ENCODE measurements at places on chromosomes 7 and 10.
A peak's percentile ranks its signal among the peaks of the same experiment; 100 is the strongest.

DNA sequence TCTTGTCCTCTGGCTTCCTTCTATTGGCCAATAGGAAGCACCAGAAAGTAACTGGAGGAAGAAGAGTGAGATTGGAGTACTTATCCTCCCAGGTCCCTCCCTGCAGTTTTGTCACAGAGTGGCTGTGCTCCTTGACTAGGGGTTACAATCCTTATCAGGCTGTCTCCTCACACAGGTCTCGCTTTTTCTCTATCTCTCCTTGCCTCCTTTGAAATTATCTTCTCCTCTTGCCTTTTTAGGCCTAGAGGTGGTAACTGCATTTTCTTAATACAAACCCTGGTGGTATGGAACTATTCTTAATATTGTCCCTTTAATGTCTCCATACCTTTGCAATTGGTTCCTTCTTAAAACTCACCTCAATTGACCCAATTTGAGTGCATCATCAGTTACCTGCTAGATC lies 2.7 kb downstream of the PRSS37 start:
- DNase-seq = no peak

DNA sequence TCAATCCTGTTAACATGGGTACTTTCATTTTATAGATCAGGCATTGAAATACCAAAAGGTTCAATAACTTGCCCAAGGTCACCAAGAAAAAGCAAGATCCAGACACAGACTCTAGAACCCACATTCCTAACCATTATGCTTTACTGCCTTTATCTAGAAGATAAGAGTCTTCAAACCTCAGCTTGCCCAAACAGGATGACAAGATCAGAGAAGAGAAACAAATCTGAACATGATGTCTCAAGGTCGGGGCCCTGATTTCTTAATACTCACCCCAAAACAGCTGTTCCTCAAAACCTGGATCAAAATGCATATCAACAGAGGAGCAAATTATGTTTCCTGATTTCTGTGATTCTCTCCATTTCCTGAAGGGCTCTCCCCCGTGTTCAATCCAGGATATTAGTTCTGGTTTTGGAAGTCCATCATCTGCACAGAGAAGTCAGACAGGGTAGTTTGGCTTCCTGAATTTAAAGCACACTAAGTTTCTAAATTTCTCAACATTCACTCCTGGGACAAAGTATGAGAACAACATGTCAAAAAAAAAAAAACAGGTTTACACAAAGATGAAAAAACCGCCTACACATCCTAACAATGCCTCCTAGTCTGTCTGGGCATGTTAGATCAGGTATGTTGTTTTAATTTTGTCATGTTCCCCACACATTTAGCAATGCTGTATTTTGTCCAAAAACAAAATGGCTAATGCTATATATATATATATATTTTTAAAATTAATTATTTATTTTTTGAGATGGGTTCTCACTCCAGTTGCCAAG lies 16.2 kb downstream of the ZNF786 start:
- DNase-seq = no peak

DNA sequence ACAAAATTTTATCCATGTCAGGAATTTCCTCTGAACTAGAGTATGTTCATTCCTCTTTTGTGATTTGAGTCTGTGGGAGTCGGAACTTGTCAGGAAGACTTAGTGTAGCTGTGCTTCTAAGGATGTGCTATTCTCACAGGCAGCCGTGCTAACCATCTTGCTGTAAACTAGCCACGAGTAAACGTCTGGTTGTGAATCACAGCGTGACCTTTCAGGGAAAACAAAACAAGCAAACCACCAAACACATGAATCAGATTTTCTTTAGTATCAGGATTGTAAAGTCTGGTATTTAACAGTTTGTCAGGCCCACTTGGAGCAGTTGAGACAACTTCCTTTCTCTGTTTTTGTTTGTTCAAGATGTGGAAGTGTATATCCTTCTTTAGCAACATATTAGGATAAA lies 32.0 kb downstream of the AUTS2 start:
- no peak for DNase-seq

DNA sequence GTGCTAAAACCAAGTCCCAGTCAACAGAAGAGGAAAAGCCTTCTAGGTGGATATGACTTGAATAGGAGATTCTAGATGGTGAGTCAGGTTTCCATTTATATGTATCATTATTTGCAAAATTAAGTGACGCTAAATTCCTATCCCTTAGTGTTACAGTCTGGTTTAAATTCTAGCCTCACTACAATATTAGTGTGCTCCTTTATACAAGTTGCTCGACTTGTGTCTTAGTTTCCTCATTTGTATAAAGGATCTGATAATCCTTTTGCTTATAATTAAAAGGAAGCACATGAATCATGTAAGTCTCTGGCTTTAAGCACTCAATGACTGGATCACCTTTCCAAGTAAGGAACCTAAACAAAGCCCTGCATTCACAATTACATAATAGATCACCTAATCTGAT lies 105.7 kb downstream of the SVOPL start:
- no peak for DNase-seq

- DNase-seq = no peak
Observed at GRCh38 chr7:44937426-44937825, 41.4 kb downstream of the MYO1G start.

GRCh38 chr10:86960003-86960862 lies 1.8 kb downstream of the SNCG start:
- DNase-seq = peak; percentile 66

DNA sequence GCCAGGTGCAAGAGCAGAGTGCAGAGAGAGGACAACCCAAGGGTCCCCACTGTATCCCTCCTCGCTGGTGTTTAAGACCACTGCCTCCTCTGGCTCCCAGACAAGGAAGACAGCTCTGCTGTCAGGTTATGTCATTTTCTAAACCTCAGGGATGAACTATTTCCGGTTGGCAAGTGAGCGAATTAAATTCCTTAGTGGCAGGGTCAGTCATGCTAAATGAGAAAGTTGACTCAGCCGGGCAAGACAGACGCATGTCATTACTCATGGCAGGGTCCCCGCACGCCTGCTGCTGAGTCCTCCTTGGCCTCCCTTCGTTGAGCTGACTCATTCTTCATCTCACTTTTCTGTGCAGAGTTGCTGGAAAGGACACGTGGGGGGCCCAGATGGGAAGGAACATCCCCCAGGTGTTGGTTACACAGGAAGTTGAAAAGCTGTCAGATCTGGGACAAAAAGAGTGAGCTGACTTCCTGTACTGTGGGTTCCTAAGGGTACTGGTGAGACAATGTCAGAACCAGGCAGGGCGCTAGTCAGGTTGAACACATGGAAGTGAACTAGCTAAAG lies 47.1 kb upstream of the UCN3 start:
- DNase-seq = no peak

- no peak for DNase-seq
Observed at GRCh38 chr10:118621304-118621942, 26.0 kb upstream of the PRLHR start.

GRCh38 chr10:110821508-110821907 lies 50.2 kb upstream of the PDCD4 start:
- DNase-seq = no peak

- no peak for DNase-seq
Observed at GRCh38 chr10:69217119-69217754, 2.9 kb upstream of the HKDC1 start.

- DNase-seq = no peak
Observed at GRCh38 chr10:49739426-49739825, 22.7 kb downstream of the OGDHL start.

GRCh38 chr10:84895541-84895940 lies 567.2 kb downstream of the CCSER2 start:
- no peak for DNase-seq

- no peak for DNase-seq
Observed at GRCh38 chr10:89337484-89337883, 9.7 kb downstream of the IFIT3 start.

- no peak for DNase-seq
Observed at GRCh38 chr10:108060246-108060645, 895.7 kb upstream of the SORCS1 start.

DNA sequence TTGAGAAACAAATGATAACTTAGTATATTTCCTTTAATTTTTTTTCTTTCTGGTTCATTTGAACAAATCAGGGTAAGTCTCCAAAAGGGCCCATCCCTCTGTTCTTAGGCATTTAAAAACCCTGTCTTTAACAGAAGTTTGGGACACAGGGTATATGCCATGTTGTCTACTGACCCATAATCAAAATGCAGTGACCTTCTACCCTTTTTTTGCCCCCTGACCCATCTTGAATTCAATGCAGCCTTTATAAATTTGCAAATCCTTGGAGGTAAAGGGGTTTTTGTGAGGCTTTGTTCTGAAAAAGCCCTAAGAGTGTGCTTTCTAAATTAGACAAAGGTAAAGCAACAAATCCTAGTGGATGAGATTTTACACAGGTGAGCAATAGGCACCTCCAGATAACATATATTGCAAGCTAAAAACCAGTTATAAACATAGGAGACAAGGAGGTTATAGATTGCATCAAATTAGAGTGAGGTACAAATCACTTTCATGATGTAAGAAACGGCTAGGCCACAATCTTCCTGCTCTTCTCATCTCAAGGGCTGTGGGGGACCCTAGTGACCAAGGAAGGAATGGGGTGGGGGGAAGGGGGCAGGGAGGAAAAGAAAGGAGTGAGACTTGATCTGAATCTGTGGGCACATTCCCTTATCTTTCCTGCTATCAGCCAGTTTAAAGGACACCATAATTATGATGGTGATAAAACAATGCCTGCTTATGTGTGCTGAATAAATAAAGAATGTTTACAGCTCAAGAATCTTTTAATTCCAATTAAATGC lies 2.7 kb downstream of the SKIDA1 start:
- no peak for DNase-seq

GRCh38 chr10:4448030-4448429 lies 378.0 kb upstream of the AKR1E2 start:
- DNase-seq = no peak

GRCh38 chr10:51926337-51926736 lies 226.9 kb upstream of the CSTF2T start:
- no peak for DNase-seq

Measured in AML-193 (cell line).